ENCODE measurements at places on chromosomes 2 and 18.

GRCh38 chr2:25844089-25844488 lies 34.2 kb downstream of the ASXL2 start:
- DNase-seq, result no peak

- no peak for DNase-seq
These were observed 235.0 kb upstream of the HNMT start for GRCh38 chr2:137729305-137729704.

DNA sequence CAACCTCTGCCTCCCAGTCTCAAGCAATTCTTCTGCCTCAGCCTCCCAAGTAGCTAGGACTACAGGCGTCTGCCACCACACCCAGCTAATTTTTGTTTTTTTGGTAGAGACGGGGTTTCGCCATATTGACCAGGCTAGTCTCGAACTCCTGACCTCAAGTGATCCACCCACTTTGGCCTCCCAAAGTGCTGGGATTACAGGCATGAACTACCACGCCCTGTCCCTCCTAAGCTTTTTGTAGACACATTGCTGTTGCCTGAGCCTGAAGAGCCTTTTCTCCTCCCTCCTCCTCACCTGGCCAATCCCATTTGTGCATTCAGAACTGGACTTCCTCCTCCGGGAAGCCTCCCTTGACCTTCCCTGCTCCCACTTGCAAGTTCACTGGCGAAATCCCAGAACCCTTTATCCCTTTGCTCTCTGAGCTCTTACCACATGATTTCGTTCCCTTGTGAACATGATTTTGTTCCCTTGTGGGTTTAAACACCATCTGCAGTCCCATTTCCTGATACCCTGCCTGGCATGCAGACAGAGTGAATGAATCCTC lies 2.6 kb downstream of the C2orf72 start:
- no peak for DNase-seq

- no peak for DNase-seq
These were observed 15.8 kb downstream of the TMEM200C start for GRCh38 chr18:5879479-5879882.

DNA sequence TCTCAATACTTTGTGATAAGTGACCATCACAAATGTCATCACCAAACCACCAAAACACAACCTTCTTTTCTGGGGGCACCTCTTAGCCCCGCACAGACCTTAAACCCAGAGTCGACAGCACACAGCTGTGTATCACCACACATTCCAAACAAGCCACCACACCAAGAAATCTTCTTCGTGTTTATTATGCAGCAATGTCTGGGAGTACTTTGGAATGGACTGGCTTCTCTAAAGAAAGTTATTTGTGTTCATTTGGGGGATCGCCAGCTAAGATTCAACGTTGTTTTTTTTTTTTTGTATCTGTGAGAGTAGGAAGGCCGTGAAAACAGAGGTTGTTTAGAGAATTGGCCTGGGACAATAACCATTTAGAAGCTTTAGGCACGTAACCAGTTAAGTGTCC lies 1.1 kb upstream of the MTA3 start:
- DNase-seq, result no peak

Data from uterus (tissue), 4 donors.